Fibroblast of skin of scalp (primary cell): ENCODE measurements at places on chromosomes 3 and 15.

GRCh38 chr3:54433846-54434245 lies 311.5 kb downstream of the CACNA2D3 start:
- DNase-seq = no peak

GRCh38 chr3:10248984-10249748 lies 907 bp downstream of the TATDN2 start:
- no peak for DNase-seq

DNA sequence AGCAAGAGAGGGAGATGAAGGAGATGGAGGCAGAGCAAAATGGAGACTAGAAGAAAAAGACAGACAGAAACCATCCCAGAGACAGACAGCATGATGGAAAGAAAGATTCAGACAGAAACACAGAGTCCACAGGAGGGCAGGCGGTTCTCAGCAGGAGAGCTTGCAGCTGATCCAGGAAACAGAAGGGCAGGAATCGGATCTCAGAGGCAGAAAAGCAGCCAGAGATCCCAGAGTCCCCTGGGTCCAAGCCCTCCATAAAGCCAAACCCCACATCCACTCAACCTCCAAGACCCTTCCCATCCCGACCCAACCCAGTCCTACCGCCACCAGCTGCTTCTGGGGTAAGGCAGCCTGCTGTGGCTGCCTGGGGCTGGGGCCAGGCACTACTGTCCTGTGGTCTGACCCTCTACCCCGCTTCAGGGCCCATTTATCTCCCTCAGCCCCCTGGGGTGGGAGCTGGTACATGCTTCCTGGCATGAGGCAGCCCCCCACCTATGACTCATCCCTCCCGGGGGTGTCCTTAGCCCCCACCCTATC lies at the start of gene UCN2:
TSS of gene UCN2 (minus strand) at position 400 of the 537 bp plus-strand sequence. CDS start 657 bp downstream, outside the sequence.
- DNase-seq = peak; percentile 70

GRCh38 chr15:100926971-100927756 lies 8.0 kb downstream of the LRRK1 start:
- DNase-seq = no peak

GRCh38 chr3:71211083-71211482 lies 372.4 kb downstream of the FOXP1 start:
- no peak for DNase-seq

DNA sequence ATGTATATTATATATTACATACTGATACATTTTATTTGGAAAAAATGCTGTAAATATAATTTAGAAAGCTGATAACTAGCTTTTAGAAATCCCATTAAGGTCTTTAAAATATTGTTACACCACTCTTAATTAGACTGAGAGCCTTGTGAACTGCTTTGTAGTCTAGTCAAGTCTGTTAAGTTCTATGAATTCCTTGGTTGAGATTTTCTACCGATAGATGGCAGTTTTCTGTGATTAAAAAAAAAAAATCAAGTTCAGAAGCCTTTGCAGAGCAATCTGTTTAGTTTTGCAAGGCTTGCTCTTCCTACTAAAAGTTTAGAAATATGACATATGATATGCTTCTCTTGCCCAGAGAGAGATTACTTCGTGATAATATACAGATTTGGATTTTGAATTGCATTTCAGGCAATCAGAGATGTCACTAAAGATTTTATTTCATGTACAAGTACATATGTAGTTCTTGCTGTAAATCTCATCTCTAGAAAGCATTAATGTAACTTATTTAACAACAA lies 60.4 kb upstream of the SLITRK3 start:
- DNase-seq = no peak

DNA sequence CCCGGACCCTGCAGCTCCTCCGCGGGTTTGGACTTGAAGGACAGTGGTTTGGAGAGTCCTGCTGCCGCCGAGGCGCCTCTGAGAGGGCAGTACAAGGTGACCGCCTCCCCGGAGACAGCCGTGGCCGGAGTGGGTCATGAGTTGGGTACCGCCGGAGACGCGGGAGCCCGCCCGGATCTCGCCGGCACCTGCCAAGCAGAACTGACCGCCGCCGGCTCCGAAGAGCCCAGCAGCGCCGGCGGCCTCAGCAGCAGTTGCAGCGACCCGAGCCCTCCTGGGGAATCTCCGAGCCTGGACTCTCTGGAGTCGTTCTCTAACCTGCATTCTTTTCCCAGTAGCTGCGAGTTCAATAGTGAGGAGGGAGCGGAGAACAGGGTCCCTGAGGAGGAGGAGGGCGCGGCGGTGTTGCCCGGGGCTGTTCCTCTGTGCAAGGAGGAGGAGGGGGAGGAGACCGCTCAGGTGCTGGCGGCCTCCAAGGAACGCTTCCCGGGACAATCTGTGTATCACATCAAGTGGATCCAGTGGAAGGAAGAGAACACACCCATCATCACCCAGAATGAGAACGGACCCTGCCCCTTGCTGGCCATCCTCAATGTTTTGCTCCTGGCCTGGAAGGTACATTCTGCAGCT lies 634 bp downstream of the MINDY2 start:
- DNase-seq = no peak

DNA sequence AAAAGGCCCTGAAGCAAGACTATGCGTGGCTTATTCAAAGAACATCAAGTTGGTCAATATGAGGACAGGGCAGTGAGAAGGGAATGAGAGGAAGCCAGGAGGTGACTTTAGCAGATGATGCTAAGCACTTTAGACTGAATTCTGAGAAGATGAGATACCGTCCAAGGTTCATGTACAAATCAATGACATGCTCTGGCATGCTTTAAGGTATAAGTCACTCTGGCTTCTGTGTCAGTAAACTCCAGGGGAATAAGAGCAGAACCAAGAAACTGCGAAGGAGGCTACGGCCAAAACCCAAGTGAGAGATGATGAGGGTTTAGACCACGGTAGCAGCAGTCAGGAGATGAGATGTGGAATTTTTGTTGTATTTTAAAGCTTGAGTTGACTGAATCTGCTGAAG lies 8.9 kb upstream of the CCDC50 start:
- DNase-seq = no peak

DNA sequence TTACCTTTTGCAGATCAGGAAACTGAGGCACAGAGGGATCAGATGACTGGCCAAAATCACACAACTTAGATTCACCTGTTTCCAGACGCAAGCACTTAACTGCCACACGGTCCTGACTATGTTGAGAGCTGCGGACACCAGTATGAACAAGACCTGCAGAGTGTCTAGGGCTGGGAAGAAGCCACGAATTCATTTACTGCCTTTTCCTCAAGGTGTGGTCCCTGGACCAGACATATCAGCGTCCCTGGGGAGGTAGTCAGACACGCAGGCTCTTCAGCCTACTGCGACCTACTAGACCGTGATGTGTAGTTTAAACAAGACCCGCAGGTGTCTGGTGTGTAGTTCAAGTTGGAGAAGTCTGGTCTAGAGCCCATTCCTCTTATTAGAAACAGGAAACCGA lies 541 bp upstream of the SLC6A11 start:
- DNase-seq = no peak

GRCh38 chr3:78154521-78155186 lies 1114.8 kb downstream of the ROBO2 start:
- DNase-seq = no peak

GRCh38 chr3:66253790-66254620 lies 33.2 kb downstream of the SLC25A26 start:
- DNase-seq = peak; percentile 35

- DNase-seq = no peak
These were observed 945.0 kb upstream of the CFAP20DC start for GRCh38 chr3:59994732-59995304.

DNA sequence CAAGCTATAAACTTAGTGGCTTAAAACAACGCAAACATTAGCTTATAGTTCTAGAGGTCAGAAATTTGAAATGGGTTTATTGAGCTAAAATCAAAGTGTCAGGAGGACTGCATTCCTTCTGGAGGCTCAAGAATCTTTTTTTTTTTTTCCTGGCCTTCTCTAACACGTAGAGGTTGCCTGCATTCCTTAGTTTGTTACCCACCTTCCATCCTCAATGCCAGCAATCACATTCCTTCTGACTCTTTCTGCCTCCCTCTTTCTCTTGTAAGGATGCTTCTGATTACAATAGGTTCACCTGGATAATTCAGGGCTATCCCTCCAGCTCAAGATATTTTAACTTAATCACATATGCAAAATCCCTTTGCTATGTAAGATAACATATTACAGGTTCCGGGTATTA lies 24.8 kb downstream of the REC114 start:
- no peak for DNase-seq

DNA sequence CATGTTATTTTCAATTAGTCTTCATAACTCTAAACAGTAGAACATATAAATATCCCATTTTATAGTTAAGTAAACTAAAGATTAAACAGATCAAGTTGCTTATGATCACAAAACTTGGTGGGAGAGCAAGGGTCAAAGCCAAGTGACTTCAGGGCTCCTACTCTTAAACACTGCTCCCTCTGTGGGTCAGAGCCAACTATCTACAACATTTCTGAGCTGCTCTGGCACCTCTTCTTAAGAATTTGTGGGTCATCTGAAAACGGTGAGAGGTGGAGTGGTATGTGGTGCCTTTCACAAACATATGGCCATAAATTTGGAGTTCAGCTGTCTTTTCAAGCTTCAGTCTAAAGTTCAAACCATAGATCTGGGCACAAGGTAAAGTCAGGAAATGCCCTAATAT lies 10.9 kb downstream of the ATG3 start:
- DNase-seq = no peak

DNA sequence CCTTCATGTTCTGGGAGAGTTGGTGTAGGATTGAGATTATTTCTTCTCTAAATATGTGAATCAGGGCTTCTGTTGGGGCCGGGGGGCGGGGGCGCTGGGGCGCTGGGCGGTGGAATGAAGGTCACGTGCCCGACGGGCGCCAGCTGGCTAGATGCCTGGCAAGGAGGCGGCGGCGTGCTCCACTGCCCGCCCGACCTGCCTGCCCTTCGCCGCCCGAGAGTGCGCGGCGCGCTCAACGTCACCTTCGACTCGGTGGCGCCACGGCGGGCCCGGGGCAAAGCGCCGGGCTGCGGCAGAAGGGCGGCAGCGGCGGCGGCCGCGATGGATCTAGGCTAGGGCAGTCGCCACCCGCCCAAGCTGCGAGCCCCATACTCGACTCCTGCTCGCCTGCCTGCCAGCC lies 47.0 kb upstream of the LHFPL4 start:
- DNase-seq = peak; percentile 20

- DNase-seq = peak; percentile 1
These were observed 131.7 kb upstream of the FAM3D start for GRCh38 chr3:58798312-58798711.

- no peak for DNase-seq
These were observed 94.3 kb upstream of the TLE3 start for GRCh38 chr15:70192041-70192440.

GRCh38 chr15:90871139-90871715 lies 2.8 kb downstream of the FURIN start:
- DNase-seq = no peak

DNA sequence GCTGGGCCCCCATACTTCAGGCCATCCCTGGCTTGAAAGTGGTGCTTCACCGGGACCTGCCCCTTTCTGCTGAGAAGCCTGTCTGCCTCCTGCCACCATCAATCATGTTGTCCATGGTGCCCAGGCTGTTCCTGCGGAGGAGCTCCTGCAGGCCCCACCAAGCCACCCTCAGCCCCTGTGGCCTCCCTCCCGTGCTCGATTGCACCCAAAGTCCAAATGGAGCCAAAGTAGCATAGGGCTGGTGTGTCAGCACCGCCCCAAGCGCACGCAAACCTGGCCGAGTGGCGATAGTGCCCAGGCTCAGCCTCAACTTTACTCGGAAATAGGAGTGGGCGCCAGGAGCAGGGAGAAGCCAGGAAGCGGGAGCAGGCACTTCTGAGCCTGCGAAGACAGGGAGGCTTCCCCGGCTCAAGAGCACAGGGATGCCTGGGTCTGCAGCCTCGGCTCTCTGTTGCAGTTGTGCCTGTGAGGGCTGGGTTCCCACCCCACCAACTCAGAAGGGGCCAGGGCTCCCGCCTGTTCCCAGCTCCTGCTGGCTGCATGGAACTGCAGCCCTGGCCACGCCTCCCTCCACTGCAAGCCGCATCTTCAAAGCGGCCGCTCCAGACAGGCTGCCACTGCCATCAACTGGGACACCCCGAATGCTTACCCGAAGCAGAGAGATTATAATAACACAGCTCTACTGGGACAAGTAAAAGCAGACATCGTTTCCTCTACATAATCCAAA lies 203.0 kb downstream of the ARRDC4 start:
- no peak for DNase-seq

- DNase-seq = peak; percentile 66
These were observed 85.5 kb upstream of the FGF12 start for GRCh38 chr3:192812743-192813383.

GRCh38 chr3:171219258-171219657 lies 192.7 kb upstream of the SLC2A2 start:
- DNase-seq = no peak

DNA sequence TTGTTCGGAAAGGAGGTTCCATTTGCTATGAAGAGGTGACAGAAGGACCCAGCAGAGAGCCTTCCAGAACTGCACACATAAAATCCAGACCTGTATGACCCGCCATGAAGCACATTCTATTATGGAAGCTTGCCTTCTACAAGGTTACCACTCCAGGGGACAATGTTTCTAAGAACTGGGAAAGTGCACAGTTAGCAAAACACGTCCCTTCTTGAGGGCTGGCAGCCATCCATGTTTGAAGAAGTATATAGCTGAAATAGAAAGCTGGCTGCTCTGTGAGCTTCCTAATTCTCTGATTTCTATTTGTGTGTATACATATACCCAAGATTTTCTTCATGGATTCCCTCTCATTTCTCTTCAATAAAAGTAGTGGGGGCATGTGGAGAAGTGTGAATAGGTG lies 74.6 kb downstream of the CNTN3 start:
- peak; percentile 45 for DNase-seq

DNA sequence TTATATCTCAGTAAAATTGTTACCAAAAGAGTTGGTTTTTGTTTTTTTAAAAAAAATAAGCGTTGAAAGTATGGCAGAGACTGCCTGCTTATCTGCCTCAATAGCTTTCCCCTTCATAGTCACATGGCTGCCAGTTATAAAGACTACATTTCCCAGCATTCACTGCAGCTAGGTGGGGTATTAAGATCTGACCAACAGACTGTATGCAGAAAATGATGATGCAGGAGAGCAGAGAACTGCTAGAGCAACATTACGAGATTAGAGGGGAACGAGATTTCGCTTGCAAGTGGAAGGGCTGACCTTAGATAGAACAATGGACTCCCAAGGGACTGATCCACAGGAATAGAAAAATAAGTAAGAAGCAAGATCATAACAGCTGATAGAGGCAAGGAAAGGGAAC lies 14.3 kb downstream of the RHOA start:
- DNase-seq = peak; percentile 32

DNA sequence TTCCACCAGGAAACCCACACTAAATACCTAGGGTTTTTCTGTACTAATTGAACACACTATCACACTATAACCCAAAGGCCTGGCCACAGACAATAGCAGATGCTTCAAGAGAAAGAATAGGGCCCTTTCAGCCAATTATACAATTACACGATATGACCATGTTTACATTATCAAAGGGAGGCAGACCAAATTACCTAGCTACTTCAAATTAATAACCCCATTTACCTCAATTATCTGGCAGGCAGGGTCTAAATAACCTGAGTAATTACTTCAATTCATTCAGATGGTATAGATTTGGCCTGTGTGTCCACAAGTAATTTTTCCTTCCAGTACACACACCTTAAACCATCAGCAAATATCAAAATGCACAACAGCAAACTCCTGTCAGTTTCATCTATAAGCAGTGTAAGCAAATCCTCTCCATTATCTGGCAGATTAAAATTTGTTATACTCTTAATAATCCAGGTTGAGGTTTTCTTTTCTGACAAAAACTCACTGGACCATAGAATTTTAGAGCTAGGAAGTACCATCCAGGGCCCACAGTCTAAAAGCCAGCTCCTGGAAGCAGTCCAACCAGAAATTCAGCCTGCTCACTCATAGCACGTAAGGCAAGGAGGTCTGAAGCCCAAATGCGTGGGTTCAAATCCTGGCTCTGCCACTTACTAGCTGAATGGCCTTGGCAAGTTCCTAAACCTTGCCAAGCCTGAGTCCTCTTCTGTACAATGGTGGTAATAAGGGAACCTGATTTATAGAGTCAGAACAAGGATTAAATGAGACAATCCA lies 51.8 kb downstream of the RFTN1 start:
- DNase-seq = no peak
